ENCODE measurements at places on chromosomes 6 and 20.

- peak; percentile 76 for DNase-seq
These were observed 271.8 kb downstream of the PRL start for GRCh38 chr6:22024973-22025467.

- DNase-seq, result peak; percentile 21
These were observed 113.3 kb downstream of the ATXN1 start for GRCh38 chr6:16648003-16648402.

GRCh38 chr20:52201395-52201794 lies 9.8 kb upstream of the ZFP64 start:
- no peak for DNase-seq

- no peak for DNase-seq
These were observed 525 bp downstream of the MACROD2 start for GRCh38 chr20:13995841-13996240.

DNA sequence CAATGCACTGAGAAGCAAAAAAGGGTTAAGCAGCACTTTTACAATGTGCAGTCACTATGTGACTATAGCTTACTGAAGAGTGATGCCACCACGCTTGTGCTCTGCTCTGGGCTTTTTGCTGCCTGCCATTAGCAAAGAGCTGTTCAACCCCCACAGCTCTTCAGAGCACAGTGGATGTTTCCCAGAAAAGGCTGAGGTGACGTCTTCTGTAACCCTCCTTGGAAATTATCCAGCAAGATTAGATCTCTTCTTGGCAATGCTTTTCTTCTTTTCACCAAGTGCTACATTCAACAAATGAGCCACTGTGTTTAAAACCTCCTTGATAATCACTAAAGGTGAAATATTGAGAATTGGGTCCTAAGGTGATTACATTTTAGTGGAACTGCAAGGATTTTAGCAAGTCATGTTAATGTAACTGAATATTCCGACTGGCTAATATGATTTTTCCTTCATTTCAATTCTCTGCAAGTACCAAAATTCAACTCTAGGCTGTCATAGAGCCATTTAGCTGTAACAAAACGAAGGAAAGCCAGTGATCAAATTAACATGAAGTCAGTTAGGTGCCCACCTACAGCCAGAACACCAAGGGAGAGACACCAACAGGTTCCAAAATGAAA lies 34.9 kb downstream of the ELOVL5 start:
- no peak for DNase-seq

DNA sequence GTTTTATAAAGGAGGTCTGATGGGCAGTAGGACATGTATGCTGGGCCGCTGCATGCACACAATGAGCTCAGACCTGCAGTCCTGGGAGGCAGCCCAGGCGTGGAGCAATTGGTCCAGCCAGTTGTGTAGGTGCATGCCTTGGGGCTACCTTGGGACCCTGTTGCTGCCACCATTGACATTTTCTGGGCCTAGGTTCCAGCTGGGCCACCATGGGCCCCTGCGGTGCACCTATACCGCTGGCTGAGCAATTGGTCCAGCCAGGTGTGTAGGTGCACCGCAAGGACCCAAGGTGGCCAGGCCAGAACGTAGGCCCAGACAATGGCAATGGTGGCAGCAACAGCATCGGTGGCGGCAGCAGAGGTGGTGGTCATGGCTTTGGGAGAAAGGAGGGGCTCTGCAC lies 143.9 kb downstream of the PXDC1 start:
- no peak for DNase-seq

DNA sequence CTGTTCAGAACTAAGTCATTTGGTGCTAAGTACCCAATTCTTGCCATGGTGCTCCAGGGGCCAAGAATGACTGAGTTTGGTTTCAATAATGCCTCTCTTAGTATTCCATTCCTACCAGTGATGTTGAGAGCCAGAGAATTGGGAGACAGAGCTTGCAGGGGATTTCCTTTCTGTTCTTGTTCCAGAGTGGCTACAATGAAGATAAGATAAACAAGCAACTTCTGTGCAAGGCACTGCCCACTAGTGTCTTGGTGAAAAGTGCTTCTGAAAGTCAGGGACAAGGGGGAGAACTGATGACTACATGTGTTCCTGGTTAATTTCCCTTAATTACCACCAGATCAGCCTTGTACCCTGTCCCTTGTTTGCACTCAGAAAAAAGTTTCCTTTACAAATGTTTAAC lies 421.6 kb downstream of the BCKDHB start:
- no peak for DNase-seq

DNA sequence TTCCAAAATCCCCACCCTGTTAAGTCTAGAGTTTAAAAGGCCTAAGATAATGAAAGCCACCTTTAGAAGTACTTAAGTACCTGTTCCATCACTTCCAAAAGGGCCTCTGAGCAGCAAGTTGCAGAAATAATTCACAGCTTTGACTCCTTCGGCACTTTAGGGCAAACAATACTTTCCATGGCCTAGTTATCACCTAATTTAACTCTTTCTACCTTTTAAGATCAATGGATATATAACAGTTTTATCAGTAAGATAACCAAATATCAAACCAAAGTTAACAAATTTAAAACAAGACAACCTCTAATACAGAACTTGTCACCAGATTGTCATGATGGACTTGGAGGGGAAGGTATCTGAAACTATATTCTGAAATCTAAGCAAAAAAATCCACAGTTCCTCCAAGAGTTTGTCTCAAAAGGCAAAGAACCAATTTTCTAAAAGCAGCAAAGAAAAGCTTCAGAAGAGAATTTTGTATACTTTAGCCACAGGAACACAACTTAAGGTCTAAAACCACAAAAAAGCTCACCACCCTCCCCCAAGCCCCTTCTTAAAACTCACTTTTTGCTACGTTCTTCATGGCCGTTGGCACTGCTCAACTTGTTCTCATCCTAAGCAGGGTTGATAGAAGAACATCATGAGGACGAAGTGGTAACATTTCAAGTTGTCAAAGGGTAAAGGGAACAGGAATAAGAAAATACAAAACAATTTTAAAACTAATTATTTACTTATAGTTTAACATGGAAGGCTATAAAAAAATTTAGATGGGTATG lies 3.5 kb downstream of the RBM39 start:
- DNase-seq, result no peak

DNA sequence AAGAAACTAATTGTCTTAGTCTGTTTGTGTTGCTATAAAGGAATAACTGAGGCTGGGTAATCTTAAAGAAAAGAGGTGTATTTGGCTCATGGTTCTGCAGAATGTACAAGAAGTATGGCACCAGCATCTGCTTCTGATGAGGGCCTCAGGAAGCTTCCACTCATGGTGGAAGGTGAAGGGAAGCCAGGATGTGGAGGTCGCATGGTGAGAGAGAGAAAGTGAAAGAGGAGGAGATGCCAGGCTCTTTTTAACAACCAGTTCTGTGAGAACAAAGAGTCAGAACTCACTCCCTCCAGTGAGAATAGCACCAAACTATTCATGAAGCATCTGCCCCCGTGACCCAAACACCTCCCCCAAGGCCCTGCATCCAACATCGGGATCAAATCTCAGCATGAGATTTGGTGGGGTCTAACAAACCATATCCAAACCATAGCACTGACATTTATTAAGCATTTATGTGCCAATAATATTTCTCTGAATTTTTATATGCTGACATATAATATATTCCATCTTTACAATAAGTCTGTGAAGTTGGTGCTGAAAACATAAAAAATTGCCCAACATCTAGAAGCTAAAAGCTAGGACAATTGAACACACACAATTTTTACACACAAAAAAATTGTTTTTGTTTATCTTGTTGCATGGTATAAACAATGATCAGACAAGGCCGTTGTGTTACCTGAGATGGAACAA lies 29.2 kb upstream of the BTN3A2 start:
- no peak for DNase-seq

DNA sequence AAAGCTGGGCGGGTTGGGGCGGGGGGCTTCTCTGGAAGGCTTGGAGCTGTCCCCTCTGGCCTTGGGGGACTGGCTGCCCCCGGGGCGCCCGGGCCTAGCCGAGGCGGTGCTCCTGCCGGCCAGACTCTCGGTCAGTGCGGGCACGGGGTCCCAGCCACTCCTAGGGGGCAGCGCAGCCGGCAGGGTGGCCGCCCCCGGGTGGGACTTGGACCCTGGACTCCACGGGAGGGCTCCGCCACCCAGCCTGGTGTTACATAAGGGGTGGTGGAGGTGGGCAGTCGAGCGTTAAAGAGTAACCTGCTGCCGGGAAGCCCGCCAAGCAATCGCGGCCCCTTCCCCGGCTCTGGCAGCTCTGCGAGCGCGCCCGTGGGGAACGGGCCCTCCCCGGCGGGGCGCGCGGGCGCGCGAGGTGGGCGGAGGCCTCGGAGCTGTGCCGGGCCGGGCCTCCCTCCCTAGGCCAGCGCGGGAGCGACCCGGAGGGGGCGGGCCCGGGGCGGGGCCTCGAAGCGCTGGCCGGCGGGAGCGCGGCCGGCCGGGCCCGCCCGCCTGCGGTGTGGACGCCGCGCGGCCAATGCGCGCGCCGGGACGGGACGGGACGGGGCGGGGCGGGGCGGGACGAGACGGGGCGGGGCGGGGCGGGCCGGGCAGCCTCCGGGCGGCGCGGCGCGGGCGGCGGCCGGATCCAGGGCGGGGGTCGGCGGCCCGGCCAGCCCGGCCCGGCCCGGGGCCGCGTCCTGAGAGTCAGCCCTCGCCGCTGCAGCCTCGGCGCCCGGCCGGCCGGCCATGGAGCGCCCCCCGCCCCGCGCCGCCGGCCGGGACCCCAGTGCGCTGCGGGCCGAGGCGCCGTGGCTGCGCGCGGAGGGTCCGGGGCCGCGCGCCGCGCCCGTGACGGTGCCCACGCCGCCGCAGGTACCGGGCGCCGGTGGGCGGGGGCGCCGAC lies at the start of gene SLC2A4RG:
Gene SLC2A4RG, plus strand, starts transcription at position 647 of the 940 bp plus-strand sequence. Its CDS starts 137 bp downstream, at position 784.
- DNase-seq, result peak; percentile 62

DNA sequence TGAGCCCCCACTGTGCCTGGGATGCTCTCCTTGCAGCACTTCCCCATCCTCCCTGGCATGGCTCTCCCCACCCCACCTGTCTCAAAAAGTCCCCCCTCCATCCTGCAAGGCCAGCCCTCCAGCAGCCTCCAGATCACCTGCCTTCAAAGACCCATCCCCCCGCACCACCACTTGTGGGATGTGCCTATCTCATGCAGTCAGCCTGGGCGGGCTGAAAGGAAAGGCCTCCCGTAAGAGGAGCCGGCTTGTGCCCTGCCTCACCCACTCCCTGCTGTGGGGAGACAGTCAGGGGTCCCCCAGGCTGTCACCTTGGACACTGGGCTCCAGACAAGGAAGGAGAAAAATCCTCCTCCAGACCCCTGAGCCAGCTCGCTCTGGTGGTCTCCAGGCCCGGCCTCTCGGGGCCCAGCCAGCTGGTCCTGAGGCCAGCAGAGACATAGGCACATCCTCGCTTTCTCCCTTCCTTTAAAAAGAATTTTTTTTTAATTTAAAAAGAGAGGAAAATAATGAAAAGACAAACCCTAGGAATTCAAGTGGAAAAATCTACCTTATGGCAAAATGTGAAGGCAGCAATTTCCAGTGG lies 77.3 kb downstream of the GRM4 start:
- DNase-seq, result no peak

DNA sequence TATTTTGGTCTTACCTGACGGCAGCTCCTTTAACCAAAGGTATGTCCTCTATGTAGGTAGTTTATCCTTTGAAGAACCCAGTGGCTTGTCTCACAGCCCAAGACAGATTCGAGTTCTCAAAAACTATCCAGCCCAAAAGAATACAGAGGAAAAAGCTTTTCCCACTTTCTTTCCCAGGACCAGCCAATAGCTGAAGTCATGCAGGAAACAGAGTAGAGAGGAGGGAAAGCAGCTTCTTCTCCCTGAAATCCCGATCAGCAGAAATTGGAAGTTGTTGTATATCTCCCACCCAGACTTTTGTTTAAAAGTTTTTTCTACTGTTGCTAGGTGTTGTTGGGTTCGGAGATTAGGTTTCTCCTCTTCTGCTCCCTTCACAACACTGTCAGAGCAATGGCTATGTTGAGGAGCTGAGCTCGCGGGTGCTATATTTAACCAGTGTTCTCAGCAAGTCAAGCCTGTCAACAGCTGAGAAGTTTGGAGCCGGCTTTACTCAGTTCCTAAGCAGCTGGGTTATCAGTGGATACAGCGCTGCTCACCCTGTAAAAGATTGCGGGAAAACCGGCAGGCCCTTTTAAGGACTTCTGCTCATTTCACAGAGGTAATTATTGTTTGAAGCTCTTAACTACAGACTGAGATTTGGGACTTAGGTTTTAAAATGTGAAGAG lies at the start of gene FILIP1:
Gene FILIP1, minus strand, starts transcription at position 401 of the 665 bp plus-strand sequence. CDS start 78,828 bp downstream, outside the sequence.
- no peak for DNase-seq

DNA sequence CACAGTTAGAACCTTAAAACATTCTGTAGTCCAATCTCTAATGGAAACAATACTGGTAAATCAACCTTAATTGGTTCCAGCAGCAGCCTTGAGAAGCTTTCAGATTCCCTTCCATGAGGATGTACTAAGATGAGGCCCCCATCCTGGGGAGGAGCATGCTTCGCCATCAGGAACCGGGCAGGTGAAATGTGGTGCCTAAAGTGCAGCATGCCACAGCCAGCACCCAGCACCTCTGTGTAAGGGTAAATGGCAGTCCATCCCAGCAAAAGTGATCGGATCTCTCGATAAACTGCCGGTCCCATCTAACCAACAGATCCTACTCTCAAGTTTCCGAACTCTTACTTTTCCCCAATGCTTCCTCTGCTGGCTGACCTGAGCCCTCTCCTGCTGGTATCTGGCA lies 166.3 kb upstream of the PDE10A start:
- DNase-seq, result no peak

DNA sequence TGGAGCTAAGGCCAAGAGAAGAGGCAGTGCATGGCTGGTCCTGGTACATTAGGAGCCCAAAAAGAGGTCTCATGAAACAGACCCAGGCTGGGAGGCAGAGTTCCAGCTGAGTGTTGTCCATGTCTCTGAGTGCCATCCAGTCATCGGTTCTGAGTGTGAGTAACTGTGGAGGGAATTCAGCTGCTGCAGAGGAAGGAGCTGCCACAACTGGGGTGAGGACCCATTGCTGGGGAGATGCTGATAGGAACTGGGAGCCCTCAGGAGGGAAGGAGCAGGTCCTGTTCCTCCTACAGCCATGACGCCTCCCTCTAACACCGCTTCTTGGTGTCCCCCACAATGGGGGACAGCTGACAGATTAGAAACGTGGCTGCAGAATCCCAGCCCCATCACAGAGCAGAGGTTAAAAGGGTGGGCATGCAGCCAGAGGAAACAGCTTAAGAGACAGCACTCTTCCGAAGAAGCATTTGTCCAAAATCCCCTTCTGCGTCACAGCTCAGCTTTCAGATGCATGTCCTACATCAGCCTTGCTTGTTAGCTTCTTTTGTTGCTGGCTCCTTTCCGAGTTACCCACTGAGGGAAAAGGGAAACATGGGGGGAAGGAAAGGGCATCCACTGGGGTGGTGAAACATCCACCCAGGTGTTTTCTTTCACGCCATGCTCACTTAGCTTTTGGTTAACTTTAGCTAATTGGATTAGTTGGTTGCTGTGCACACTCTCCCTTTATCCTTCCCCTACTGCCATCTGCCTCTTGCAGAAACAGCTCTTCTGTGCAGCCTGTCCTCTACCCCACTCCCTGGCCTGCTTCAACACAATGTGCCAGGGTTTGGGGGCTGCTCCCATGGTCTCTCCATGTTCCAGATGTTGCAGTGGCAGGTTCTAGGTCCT lies 239.2 kb downstream of the SYNDIG1 start:
- DNase-seq, result no peak

- no peak for DNase-seq
These were observed 17.1 kb downstream of the HIVEP2 start for GRCh38 chr6:142927904-142928303.
